EH (cell line): ENCODE measurements at places on chromosomes 5 and 9.

- DNase-seq, result no peak
Measured at GRCh38 chr5:18764161-18764560, 1129.9 kb downstream of the TAF11L14 start.

DNA sequence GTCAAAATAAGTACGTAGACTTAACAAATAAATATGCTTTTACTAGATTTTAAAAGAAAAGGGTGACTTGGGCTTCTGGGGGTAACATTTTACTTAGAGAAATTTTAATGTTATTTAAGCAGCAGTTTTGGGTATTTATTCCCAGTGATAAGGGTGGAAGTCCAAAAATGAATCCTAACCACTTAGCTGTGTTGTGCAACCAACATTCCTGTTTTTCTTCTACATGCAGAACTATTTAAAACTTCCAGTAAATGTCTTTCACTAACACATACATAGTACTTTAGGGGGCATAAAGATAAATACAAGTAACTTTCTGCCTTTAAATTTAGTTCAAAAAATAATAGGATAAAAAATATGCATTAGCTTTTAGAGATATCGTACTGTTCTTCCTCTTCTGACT, 436.7 kb downstream of the CTNND2 start:
- no peak for DNase-seq

GRCh38 chr5:113330533-113331208, 104.1 kb downstream of the TSSK1B start:
- no peak for DNase-seq

DNA sequence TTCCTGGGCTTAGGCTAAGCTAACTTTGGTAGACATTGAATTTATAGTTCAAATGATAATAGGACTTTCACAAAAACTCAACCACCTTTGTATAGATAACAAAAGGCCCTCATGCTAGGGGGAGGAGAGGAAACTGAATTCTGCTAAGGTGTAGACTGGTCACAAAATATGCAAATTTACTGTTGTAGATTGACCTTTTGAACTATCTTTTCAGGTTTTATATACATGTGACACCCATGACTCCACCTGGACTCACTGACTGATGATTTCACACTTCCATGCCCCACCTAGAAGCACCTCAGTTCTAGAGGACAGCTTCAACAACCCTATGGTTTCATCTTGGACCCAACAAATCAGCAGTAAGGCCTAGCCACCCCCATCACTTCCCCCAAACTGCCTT, 165.7 kb downstream of the CEMIP2 start:
- no peak for DNase-seq

DNA sequence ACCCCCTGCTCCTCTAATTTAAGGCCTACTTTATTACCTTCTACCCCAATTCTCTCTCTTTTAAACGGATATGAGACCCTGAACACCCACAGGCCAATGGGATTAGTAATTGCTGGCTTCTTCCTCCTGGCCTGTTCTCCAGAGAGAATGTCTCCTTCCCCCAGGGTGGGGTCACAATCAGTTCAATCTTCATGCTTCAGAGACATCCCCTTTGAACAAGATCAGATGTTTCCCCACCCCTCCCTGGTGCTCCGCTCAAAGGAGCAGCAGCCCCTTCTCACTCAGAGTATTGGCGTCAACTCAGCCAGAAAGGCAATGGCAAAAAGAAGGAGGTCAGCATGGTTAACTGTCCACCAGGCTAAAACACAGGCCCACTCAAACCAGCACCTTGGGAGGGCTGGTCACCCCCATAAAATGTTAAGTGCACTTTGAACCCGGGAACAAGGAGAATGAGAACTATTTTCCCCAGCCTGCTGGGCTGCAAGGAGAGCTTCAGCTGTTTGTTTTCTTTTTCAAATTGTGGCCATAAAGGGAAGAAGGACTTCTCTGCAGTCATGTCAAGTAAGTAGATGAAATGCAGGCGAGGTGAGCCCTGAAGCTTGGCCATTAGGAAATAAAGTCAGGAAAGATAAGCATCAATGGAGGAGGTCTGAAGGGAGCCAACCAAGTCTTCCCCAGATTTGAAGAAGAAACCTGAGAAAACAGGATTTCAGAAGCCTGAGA, 20.1 kb downstream of the LHFPL2 start:
- DNase-seq, result peak; percentile 65

GRCh38 chr5:144122641-144123040, 47.8 kb downstream of the YIPF5 start:
- DNase-seq, result no peak

- DNase-seq, result peak; percentile 92
Measured at GRCh38 chr9:26292943-26293342, 599.7 kb downstream of the CAAP1 start.

GRCh38 chr5:39073767-39074016, 507 bp downstream of the RICTOR start:
- DNase-seq, result no peak

DNA sequence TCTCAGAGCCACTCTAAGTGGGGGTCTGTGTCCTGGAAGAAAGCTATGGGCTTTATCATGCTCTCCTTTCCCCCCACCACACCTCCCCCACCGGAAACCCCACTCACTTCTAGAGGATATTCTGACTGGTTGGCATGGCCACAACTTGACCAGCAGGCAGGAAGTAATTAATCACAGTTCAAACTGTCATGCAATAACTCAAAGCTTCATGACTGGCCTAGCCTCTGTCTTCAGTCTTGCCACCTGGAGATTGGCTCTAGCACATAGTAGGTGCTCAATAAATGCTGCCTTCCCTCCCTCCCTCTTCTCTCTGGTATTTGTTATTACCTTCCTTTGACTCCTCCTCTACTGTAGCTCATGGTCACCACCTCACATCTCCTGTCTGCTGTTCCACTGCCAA, 124.7 kb downstream of the GABBR2 start:
- no peak for DNase-seq

DNA sequence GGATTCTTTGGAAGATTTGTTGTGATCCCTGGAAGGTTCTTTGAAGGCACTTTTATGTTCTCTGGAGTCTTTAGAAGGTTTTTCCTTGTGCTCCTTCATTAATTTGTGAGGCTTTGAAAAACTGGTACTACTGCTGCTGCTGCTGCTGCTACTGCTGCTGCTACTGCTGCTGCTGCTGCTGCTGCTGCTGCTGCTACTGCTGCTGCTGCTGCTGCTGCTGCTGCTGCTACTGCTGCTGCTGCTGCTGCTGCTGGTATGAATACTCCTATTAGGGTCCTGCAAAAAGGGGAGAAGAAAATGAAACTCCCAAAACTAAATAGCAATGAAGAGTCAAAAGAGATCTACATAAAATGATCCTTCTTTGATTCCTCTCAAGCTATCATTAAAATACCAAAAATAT, 208.1 kb downstream of the MLLT3 start:
- no peak for DNase-seq

- no peak for DNase-seq
Measured at GRCh38 chr9:134494273-134494815, 147.3 kb upstream of the COL5A1 start.

DNA sequence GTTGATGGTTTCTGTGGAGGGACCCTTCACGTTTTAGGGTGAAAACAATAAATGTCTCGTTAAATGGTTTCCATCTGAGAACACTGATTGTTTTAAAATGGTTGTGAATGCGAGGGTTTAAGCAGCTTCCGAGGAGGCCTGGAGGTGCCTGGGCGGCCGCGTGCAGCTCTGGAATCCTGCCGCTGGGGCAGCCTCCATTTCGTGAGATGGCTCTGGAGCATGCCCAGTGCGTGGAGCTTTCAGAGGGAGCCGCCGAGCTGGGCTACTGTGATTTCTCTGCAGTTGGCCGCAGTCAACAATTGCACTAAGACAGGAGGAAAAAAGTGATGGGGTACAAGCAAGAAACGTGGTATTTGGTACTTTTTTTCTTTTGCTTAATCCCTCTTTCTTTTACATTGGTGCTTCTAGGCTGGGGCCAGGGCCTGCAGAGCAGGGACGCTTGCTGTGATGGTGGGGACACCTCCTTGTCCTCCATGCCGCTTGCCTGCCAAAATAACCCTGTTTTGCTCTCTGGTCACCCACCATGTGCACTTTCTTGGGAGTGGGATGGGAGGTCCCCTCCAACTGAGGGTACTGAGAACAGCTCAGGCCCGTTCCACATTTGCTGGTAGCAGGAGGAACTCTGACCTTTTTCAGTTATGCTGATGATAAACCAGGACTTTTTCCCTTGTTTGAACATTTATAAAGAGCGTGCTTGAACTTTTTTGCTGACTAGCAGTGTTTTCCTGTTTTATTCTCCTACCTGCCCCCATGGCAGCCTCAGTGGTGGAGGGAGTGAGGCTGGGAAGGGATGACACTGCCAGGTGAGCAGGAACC, 47.1 kb downstream of the EHMT1 start:
- DNase-seq, result peak; percentile 36

GRCh38 chr9:74007833-74008232, 489.3 kb upstream of the RORB start:
- no peak for DNase-seq

GRCh38 chr9:77751341-77752091, 103.4 kb upstream of the GNA14 start:
- peak; percentile 77 for DNase-seq
